Urinary bladder (tissue), 4 donors: ENCODE measurements at places on chromosomes 16 and 17. TPM values are rescaled to one million over a fixed set of nuclear protein-coding genes. Genes with fewer than 3 reads are reported as not detected.

GRCh38 chr16:50509521-50510341, 38.5 kb upstream of the NKD1 start:
- DNase-seq: no peak

The CES5A gene
- not detected for total RNA-seq

DNA sequence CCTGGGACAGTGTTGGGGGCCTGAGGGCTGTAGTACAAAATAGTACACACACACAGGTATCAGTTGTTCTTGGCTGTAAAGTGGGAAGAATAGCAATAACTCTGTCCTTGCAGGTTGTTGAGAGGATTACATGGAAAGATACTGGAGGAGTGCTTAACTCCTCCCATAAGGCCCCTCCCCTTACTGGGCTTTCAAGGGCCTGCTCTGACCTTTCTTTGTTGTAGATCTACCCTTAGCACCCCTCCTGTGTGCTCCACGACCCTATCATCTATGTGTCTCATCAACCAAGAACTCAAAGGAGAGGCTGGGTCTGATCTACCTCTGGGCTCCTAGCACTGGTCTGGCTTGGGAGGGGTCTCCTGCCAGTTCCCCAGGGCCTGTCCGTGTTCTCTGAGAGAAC, 8.3 kb upstream of the EDC4 start:
- no peak for DNase-seq

The MEIOB gene
- total RNA-seq: not detected

The PRAC1 gene
- 7.7 TPM for total RNA-seq

The ABCC6 gene
- 2.8 TPM for total RNA-seq

The HAP1 gene
- total RNA-seq: not detected

DNA sequence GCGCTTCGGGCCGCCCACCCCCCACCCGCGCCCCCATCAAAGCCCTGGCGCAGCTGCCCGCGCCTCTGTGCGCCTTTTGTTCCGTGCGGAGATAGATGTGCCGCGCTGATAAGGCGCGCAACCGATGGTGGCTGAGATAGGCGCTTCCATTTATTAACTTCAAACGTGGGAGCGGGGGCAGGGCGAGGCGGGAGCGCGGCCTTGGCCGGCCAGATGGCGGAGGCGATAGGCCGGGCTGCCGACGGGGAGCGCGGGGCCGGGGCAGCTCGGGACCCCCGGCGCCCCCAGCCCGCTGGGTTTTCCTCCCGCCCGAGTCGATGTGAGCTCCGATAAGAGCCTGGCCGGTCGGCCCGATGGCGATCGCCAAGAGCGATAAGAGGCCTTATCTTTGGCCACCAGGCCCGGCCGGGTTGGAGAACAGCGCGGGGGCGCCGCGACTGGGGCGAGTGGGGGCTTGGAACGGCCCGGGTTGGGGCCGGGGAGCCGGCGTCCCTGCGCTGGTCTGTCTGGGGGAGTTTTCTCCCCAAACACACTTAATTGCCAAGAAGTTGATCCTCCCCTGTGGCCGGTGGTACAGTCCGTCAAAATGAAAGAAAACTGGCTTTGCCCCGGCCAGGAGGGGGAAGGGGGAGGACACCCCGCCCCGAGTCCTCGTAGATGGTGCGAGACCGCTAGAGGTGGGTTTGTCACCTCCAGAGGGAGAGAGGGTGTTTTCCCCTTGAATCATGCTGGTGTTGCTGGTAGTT, 2.7 kb downstream of the ZFPM1 start:
- no peak for DNase-seq
